ENCODE measurements at places on chromosomes 2 and 18. TPM values are rescaled to one million over a fixed set of nuclear protein-coding genes. Genes with fewer than 3 reads are reported as not detected.
A peak's percentile ranks its signal among the peaks of the same experiment; 100 is the strongest.

DNA sequence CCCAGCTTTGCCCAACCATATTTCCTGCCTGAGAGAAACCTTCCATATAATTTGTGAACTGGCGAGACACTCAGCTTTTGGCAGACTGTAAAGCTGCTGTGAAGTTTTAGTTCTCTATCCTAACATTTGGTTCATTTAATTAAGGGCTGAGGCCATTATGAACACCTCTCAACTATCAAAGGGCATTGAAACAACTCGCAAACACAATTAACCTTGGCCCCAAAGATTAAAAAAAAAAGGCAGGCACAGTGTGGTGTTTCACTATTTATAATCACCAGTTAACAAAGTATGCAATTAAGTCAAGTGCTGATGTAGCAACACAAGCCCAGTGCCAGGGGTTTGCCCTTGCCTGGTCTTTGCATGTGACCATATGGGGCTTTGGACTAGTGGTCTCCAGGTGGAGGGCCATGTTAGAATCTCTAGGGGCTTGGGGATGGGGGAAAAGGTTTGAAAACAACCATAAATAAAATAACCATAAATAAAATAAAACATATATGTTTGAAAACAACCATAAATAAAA is 297.6 kb upstream of the SKOR2 start:
- no peak overlapping the region for H3K27ac ChIP-seq
- H3K27me3 ChIP-seq, result no peaks in the 10 kb centered on the region
- H3K36me3 ChIP-seq, result no peaks in the 10 kb centered on the region
- H3K4me3 ChIP-seq, result no peak overlapping the region
- DNase-seq, result no peak

CXCR1 gene
- 0.13 TPM for total RNA-seq

- no peaks in the 10 kb centered on the region for H3K27me3 ChIP-seq
- H3K4me3 ChIP-seq, result no peak overlapping the region
- DNase-seq, result no peak
- H3K36me3 ChIP-seq, result peaks cover 3% of the 10 kb centered on the region
- no peak overlapping the region for H3K27ac ChIP-seq
- no peaks in the 10 kb centered on the region for H3K4me1 ChIP-seq
Observed at GRCh38 chr18:48756511-48757226, 194.1 kb downstream of the SMAD7 start.

DNA sequence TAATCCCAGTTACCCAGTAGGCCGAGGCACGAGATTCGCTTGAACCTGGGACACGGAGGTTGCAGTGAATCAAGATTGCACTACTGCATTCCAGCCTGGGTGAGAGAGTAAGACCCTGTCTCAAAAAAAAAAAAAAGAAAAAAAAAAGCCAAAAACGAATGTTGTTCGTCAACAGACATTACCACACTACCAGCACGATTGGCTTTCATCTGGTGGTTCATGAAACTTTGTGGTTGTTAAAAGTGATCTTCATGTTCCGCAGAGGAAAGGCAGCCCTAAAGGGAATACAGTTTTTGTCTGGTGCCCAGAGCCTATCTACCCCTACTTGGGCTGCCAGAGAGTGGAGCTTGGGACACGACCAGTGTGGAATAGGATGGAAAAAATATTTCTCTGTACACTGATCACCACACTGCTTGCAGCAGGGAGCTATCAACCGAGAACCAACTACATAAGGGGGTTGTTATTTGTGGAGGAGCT is 13.6 kb upstream of the CXCR4 start:
- peaks cover 2% of the 10 kb centered on the region for H3K4me1 ChIP-seq
- no peak for DNase-seq
- no peak overlapping the region for H3K4me3 ChIP-seq
- no peak overlapping the region for H3K27ac ChIP-seq
- no peaks in the 10 kb centered on the region for H3K36me3 ChIP-seq

TM4SF20 gene
- not detected for total RNA-seq

UGT1A10 gene
- not detected for total RNA-seq

DNA sequence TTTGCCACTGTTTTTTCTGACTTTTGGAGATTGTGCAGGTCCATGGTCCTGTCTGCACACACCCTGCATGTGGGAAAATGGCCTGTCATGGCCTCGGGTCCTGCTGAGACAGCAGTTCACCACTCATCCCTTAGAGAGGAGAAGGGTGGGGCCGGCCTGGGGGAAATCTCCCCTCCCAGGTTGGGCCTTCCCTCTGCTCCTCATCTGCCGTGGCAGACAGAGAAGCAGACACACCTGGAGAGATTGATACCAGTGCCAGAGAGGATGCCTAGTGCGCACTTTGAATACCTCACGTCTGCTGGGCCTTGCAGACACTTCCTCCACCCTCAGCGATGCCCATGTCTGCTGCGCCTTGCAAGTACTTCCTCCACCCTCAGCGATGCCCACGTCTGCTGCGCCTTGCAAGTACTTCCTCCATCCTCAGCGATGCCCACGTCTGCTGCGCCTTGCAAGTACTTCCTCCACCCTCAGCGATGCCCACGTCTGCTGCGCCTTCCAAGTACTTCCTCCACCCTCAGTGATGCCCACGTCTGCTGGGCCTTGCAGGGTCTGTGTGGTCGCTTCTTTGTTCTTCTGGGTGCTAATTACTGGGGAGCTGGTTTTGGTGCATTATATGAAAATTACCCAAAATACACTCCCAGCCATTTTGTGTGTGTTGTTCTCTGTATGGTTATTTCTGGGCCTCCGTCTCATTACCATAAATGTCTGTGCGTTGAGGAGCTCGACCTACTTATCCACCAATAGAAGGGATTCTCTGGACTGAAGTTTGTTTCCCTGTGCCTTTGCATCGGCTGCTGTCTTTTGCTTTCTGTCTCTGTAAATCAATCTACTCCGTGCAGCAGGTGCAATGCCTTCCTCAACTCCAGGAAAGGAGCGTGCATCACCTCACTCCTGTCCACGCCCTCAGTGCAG is 186.9 kb upstream of the PXDN start:
- DNase-seq, result no peak
- peaks cover 26% of the 10 kb centered on the region for H3K4me1 ChIP-seq
- H3K4me3 ChIP-seq, result no peak overlapping the region
- H3K27ac ChIP-seq, result no peak overlapping the region

GRCh38 chr2:238446371-238446770 is 19.6 kb downstream of the ASB1 start:
- no peaks in the 10 kb centered on the region for H3K27me3 ChIP-seq
- no peaks in the 10 kb centered on the region for H3K4me1 ChIP-seq
- no peak overlapping the region for H3K27ac ChIP-seq
- peaks cover 30% of the 10 kb centered on the region for H3K36me3 ChIP-seq

DNA sequence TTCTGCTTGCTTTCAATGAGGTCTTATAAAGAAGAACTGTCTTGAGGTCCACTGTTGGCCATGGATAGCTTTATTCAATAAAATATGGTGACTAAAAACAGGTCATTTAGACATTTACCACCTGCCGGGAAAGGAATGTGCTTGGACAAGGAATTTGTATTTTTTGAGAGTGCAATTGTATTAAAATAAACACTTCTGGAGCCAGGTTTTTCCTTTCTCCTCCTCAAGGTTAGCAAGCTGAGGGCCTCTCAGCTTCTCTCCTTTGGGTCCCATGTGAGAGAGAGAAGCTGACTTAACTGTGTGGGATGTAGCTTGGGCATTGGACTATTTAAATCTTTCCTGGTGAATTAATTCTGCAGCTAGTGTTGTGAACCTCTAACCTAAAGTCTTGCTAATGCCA is 321.0 kb downstream of the MEIS1 start:
- no peaks in the 10 kb centered on the region for H3K36me3 ChIP-seq
- H3K4me3 ChIP-seq, result no peak overlapping the region
- no peaks in the 10 kb centered on the region for H3K27me3 ChIP-seq
- DNase-seq, result peak; percentile 40

DNA sequence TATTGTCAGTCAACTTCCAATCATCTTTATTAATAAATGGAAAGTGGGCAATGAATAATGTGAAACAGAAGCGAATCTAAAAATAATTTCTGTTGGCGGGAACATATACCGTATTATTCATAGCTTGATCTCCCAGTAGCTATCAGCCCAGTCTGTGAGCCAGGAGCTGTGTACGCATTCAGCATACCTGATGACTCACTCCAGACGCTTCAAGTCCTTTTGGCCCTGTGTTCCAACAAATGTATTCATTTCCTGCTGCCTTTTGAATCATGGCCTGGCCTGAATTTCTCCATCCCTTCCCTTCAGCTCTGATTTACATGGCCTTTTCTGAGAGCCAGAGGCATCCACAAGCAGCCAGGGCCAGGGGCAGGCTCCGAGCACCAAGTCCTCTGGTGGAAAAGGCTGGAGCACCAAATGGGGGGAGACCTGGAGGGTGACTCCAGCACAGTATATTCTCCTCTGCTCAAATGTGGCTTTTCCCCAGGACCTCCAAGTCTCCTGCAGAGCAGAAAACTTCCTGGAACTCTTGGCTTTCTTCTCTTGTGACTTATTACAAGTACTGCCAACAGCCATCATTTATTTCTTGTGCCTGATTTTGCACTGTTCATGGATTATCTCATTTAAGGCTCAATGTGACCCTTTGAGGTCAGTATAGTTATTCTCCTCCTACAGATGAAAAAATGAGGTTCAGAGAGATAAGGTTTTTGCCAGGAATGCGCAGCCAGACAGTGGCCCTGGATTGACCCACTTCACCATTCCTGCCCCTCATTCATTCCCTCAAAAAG is 108.7 kb downstream of the EN1 start:
- no peaks in the 10 kb centered on the region for H3K27me3 ChIP-seq
- no peaks in the 10 kb centered on the region for H3K4me1 ChIP-seq
- no peak overlapping the region for H3K4me3 ChIP-seq
- no peaks in the 10 kb centered on the region for H3K36me3 ChIP-seq
- peak; percentile 4 for DNase-seq
- no peak overlapping the region for H3K27ac ChIP-seq

GRCh38 chr2:233060501-233060979 is 398 bp downstream of the INPP5D start:
- no peaks in the 10 kb centered on the region for H3K4me1 ChIP-seq
- no peak overlapping the region for H3K4me3 ChIP-seq
- H3K36me3 ChIP-seq, result no peaks in the 10 kb centered on the region

GRCh38 chr2:219128396-219128795 is 32.2 kb downstream of the NHEJ1 start:
- H3K4me1 ChIP-seq, result peaks cover 5% of the 10 kb centered on the region
- no peak overlapping the region for H3K4me3 ChIP-seq
- no peak overlapping the region for H3K27ac ChIP-seq
- no peaks in the 10 kb centered on the region for H3K36me3 ChIP-seq
- DNase-seq, result no peak

DNA sequence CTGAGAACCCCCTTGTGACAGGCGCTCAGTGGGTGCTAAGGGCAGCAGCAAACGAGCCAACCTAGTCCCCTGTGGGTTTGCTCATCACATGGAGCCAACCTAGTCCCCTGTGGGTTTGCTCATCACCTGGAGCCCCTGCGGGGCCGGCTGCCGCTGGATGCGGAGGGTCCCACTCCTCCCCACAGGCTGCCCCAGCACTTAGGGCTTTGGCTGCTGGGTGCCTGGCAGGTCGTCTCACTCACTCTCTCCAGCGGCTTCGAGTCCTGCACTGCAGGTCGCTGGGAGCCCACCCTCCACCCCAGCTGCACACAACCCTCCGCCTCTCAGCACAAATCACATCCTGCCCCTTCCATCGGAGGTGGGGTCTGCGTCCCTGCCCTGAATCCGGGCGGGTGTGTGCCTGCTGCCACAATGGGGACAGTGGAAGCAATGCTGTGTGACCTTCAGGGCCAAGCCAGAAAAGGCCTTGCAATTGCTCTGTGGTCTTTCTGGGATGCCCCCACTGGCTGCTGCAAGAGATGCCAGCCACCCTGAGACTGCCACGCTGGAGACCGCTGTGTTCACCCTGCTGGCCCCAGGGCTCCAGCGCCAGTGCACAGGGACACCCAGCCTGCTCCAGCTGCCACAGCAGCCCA is 248.1 kb upstream of the SALL3 start:
- H3K4me1 ChIP-seq, result peaks cover 11% of the 10 kb centered on the region
- no peaks in the 10 kb centered on the region for H3K27me3 ChIP-seq
- DNase-seq, result no peak
- no peaks in the 10 kb centered on the region for H3K36me3 ChIP-seq

DNA sequence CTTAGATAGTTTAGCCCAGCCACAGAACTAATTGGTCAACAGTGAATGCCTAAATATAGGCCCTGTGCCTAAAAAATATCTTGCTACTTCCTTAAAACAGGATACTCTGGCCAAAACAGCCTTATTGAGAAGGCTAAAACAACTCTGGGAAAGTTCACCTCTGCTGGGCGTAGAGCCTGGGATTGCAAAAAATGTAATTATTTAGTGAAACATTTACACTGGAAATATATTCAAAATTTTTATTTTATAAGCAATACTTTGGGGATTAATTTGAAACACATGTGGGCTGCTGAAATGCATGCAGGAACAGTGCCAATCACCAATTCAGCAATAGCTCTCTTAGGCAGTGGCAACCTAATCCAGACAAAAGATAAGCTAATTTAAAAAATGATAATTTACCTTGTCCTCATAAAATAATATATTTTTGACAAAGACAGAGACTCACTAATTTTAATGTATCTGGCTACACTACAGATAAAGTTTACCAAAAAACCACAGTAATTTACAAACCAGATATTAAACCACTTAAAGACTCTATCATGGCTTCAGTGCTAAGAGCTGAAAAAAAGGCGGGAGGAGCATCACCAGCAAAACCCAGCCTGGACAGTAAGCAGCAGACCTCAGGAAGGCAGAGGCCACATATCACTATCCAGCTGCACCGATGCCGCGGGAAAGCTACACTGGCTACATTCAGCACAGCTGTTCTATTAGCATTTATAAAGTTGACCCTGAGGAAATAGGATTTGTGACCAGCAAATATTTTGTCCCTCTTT is 18.5 kb downstream of the TRAK2 start:
- H3K27ac ChIP-seq, result peak overlapping the region; percentile 83
- H3K36me3 ChIP-seq, result no peaks in the 10 kb centered on the region
- H3K4me3 ChIP-seq, result no peak overlapping the region
- H3K27me3 ChIP-seq, result no peaks in the 10 kb centered on the region
- H3K4me1 ChIP-seq, result peaks cover 46% of the 10 kb centered on the region

DNA sequence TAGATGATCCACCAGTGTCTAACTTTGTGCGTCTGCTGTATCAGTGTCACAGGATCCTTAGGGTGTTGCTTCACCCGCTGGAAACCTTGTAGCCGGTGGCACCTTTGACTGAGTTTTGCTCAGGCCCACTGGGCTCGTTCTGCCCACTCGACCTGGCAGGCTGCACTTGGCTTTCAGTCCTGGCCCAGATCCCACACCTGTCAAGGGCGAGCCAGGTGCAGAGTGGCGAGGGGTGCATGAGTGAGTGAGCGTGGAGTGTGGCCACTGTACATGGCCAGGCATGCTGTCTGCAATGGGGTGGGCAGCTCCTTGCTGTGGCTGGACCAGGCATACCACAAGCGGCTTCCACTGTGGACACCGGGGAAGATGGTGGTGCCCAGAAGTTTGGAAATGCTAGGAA is 179.0 kb downstream of the FAM210A start:
- no peaks in the 10 kb centered on the region for H3K36me3 ChIP-seq
- H3K4me1 ChIP-seq, result peaks cover 34% of the 10 kb centered on the region
- no peaks in the 10 kb centered on the region for H3K27me3 ChIP-seq
- peak; percentile 95 for DNase-seq
- H3K4me3 ChIP-seq, result no peak overlapping the region

- H3K27ac ChIP-seq, result no peak overlapping the region
- no peak overlapping the region for H3K4me3 ChIP-seq
- no peaks in the 10 kb centered on the region for H3K27me3 ChIP-seq
- no peak for DNase-seq
Observed at GRCh38 chr18:45353530-45353929, 261.7 kb upstream of the SLC14A2 start.
